T-helper 22 cell (primary cell): ENCODE measurements at places on chromosomes 16 and 17.

- DNase-seq: no peak
Measured at GRCh38 chr17:32496395-32497073, 9.7 kb downstream of the CDK5R1 start.

GRCh38 chr17:27601069-27601974, 29.7 kb upstream of the LGALS9 start:
- DNase-seq: peak; percentile 26

GRCh38 chr17:66633317-66633965, 201.5 kb upstream of the CACNG5 start:
- no peak for DNase-seq

DNA sequence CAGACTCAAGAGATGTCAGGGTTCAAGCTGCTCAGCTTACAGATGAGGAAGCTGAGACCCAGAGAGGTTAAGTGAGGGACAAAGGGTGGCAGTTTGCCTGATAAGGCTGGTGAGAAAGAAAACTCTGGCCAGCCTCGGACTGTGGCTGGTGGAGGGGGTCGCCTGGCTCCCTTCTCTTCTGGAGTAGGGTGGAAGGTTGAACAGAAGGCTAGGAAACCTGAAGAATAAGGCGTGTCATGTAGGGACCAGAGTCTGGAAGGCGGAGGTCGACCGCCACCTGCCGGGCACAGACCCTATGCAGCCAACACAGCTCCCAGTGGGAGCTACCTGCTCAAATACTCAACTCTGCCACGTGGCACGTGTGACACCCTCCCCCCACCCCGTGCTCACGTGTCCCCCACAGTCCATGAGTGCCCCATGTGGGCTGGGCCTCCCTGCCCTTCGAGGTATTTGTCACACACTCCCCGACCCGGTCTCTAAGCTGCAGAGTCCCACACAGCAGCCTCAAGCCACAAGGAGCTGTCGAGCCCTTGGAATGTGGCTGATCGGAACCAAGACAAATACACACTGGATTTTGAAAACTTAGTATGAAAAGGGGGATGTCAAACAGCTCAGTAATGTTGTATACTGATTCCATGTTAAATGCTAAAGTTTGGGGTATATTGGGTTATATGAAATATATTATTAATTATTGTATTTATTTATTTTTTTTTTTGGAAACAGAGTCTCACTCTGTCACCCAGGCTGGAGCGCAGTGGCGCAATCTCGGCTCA, 11.8 kb downstream of the HID1 start:
- DNase-seq: no peak

- DNase-seq: no peak
Measured at GRCh38 chr16:53068423-53068833, 13.6 kb downstream of the CHD9 start.

GRCh38 chr16:11561454-11561805, 25.3 kb downstream of the LITAF start:
- DNase-seq: no peak

DNA sequence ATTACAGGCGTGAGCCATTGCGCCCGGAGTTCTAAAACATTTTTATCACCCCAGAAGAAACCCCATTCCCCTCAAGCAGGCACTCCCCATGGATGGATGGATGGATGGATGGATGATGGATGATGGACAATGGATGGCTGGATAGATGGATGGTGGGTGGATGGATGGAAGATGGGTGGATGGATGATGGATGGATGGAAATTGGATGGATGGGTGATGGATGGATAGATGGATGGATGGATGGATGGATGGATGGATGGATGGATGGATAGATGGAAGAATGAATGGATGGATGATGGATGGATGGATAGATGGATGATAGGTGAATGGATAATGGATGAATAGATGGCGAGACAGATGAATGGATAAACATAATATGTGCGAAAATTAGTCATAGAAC, 16.5 kb downstream of the PLA2G10 start:
- DNase-seq: no peak

DNA sequence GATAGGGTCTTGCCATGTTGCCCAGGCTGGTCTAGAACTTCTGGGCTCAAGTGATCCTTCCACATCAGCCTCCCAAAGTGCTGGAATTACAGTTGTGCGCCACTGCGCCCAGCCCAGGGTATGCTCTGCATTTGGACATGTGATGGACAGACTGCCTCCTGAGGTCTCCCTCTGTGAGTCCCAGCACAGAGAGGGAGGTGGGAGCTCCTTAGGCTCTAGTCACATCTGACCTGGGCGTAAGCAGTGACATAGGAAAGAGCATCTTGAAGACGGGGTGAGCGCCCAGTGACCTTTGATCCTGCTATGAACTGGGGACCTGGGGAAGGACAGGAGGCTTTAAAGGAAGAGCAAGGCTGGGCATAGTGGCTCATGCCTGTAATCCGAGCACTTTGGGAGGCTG, 2.2 kb upstream of the GFAP start:
- no peak for DNase-seq

GRCh38 chr17:17289701-17290100, 8.7 kb upstream of the COPS3 start:
- DNase-seq: no peak

GRCh38 chr17:49521471-49522356, 26.6 kb downstream of the NGFR start:
- no peak for DNase-seq

DNA sequence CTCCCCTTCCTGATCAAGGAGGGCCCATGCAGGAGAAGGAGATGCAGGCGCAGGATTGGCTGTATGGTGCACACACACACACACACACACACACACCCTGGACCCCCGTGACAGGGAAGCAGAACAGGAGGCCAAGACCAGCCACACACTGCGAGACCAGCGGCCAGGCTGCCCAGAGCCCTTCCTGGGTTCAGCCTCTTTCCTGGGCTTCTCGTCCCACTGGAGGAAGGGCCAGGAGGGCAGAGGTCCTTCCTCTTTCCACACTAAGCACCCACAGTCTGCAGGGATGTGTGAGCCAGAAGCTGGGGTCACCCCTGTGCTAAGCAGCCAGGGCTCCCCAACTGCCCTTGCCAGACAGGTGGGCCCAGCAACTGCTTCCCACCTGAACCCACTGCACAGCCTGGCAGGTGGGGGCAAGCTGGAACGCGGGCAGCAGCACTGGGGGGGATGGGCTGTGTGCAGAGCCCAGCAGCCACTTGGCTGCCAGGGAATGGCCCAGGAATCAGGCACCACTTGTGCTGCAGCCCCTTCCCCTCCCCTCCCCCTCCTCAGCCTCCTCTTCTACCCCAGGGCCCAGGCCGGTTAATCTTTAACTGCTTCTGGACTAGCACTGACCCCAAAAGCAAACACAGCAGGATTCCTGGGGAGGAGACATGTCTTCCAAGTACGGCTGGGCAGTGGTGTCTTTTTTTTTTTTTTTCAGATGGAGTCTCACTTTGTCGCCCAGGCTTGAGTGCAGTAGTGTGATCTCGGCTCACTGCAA, 44.6 kb upstream of the SLC38A10 start:
- DNase-seq: no peak

GRCh38 chr16:57146735-57147134, 39.1 kb downstream of the PSME3IP1 start:
- no peak for DNase-seq

DNA sequence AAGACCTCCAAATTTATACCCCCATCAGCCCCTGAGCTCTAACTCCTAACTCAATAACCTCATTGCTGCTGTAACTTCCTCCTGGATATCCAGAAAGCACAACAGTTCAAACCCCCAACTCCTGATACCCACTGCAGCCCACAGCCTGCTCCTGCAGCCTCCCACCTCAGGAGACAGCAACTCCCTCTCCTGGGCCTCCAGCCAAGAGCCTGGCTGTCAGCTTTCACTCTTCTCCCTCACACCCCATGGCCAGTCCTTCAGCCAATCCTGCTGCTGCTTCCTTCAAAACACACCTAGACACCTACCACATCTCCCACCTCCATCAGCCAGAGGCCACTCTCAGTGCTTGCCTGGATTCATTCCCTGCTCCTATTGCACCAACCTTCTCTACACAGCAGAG, 5.4 kb downstream of the GINS2 start:
- no peak for DNase-seq

GRCh38 chr16:49350265-49351095, 23.1 kb upstream of the C16orf78 start:
- no peak for DNase-seq

DNA sequence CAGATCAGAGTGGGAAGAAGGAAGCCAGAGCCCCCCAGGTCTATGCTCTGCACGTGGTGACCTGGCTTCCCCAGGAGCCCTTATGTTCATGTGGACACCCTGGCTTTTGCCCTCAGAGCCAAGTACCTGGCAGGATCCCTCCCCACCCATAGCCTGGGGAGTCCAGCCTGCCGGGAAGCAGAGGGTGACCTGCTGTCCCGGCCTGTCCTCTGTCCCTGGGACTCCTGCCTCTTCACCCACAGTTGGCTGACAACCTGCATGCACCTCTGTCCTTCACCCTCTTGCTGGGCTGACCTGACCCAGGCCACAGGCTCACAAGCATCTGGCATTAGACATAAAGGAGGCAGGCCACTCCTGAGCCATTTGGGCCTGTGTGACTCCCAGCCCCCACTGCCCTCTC, 60.2 kb downstream of the SMPD3 start:
- no peak for DNase-seq

GRCh38 chr17:37752482-37752881, 7.6 kb upstream of the HNF1B start:
- no peak for DNase-seq

DNA sequence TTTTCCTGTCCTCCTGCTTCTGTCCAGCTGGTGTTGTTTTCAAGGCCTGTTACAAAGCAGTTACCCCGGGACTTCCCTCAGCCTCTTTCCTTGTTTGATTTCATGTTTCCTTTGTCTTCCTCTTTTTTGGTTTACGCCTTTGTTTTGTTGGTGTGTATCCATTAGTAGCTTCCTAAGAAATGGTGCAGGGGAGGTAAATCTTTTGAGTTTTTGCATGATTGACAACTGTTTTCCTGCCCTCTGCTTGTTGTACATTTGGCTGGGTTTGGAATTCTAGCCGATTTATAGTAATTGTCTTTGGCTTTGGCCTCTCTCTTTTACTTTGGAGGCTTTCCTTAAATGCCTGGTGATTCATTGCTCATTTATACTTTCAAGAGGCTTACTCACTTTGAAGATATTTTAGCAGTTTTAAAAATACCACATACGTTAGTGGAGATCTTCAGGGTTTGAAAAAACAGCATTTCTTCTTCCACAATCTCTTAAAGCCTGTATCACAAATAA, 32.8 kb downstream of the DNAH2 start:
- DNase-seq: no peak

GRCh38 chr17:74206332-74206818, 2.9 kb downstream of the RPL38 start:
- DNase-seq: no peak

GRCh38 chr16:13866073-13866472, 53.9 kb upstream of the ERCC4 start:
- DNase-seq: no peak

DNA sequence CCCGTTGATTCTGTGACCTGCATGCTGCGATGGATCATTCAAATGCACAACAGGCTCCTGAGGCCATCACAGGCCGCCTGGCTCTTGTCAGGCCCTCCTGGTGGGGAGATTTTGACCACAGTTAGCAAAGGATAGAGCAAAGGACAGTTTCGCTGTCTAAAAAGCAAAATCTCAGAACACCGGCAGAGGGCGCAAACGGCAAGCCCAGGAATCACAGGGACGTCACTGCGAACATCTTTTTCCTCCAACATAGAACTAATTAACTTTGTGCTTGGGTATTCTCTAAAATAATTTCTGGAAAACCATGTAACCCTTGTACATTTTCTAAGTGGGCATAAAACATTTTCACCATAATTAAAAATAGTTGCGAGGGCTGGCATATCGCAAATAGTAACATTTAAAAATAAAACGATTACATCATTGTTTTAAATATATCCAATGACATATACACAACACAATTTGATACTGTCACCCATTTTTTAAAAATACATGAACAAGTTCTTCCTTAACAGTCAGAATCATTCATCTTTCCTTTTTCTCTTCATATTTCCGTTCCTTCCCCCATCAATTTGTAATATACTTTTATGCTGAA, 19.7 kb upstream of the SLC47A1 start:
- peak; percentile 24 for DNase-seq

DNA sequence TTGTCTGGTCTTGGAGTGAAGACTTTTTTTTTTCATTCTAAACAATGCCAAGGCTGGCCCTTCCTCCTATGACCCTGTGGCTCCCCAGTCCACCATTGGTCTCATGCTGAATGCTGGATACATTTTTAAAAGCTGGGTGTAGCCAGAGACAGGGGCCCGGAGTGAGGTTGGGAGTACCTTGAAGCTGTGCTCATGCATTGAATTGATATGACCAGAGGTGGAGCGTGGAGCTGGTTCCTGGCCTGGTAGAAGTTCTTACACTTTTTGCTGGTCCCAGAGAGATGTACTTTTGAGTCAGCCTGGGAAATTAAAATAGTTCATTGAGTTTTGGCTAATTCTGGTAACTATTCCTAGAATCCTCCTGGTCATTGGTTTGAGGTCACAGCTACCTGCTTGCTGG, 83.6 kb downstream of the CMIP start:
- DNase-seq: no peak

DNA sequence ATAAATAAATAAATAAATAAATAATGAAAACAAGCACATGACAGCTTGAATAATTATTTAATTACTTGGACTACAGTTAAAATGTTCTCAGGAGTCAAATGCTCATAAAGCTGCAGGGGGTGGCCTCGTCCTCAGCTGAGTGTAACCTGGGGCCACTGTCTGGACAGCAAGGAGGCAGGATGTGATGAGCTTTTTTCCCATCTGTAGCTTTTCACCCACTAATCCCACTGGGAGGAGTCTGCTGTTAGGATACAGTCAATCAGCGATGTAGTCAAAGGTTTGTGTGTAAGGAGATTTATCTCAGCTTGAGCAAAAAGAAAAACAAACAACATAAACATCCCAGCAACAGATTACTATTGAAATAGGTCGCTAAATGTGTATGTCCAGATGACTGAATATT, 22.5 kb downstream of the ZCCHC14 start:
- no peak for DNase-seq

DNA sequence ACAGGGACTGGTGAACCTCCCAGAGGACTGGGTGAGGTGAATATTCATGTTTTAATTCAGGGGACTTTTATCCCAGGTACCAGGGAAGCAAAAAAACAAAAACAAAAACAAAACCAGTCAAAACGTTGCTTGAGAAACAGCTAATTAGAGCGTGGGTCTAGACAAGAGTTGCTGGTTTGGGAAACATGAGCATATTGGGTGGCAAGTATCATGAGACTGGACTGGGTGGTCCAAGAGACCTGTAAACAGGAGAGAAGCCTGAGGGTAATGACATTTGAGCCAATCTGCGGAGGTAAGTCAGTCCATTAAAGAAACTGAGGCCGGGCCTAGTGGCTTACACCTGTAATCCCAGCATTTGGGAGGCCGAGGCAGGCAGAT, 11.5 kb upstream of the BPTF start:
- DNase-seq: no peak

- no peak for DNase-seq
Measured at GRCh38 chr17:1372618-1373017, 27.4 kb downstream of the YWHAE start.
